ENCODE measurements at places on chromosomes 12 and 14.

DNA sequence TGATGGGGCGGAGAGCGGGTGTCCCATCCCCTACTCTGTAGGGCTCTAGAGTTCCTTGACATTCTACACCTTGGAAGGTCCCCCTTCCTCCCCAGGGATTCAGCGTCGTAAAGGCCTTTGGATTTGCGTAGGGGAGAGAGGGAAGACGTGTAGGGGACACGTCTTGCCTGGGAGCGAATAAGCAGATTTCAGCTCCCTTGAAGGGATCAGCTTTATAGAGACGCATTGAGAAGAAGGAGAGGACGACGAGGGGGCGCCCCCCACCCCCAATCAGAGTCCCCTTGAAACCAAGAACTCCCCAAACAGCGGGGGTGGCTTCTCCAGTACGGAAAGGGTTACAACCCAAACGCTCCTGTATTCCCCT lies 324 bp downstream of the CALCOCO1 start:
- no peak for DNase-seq

DNA sequence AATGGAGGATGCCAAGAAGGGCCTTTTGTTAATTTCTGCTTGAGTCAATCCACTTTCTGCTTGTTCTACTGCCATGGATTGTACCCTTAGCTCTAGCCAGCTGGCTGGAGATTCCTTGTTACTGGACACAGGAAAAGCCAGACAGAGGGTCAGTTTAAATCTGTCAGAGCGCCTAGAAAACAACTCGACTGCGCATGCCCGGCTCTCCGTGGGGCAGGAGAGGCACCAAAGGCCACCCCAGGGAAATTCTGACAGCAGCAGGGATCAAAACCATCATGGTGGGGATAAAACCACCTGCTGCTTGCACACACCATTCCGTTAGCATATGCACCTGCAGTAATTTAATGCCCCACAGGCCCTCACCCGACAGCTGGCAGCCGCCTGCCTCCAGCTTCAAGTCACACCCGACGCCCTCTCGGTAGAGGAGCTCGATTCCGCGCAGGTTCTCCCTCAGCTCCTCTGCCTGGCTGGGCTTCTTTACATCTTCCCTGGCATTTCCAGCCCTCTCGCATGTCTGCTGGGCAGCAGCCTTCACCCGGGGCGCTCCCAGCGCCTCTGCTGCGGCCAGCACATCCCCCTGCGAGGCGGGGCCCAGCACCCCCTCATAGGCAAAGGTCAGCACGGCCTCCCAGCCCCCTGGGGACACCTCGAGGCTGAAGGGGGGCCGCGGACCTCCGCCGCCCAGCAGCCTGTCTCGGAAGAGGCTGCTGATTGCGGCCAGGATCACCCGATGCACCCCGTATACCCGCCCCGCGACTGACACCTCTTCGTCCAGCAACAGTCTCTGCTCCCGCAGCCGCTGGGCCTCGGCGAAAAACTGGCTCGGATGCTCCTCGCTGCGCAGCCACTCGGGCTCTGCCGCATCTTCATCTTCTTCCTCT lies 1.0 kb downstream of the KLHL33 start:
- no peak for DNase-seq

DNA sequence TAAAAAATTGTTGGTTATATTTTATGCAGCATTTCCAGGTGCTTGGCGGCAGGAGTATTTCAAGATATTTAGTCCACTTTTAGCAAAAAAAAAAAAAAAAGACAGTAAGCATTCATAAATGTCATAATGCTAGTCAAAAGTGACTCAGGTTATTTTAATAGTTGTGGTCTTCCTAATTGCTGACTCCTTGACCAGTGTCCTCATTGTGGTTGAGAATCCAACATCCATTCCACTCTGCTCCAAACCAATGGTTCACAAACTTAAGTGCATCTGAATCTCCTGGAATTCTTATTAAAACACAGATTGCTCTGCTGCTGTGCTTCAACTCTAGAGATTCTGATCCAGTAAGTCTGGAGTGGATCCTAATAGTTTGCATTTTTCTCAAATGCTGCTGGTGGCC lies 71.4 kb downstream of the AKAP6 start:
- no peak for DNase-seq

GRCh38 chr12:66345956-66346355 lies 43.7 kb downstream of the HELB start:
- no peak for DNase-seq

DNA sequence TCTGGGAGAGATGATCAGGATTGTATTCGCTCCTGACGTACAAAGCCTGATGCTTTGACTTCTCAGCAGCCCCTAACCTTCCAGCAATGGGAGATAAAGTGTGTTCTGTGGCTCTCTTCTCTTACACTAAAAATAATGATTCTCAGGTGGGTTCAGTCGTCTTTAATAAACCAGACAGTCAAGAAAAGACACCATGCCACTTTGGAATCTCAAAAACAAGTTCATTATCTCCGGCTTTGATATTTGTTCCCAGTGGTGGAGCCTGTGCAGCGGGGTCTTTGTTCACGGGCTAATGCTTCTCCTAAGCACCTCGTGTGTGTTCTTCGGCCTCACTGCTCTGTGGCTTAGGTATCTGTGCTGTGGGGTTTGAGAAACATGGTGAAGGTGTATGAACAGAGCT lies 1.6 kb downstream of the ACVR1B start:
- DNase-seq: no peak
